CD4-positive, CD25-positive, alpha-beta regulatory T cell (primary cell): ENCODE measurements at places on chromosomes 2 and 18. TPM values are rescaled to one million over a fixed set of nuclear protein-coding genes. Genes with fewer than 3 reads are reported as not detected.

GCG gene
- not detected for total RNA-seq

SF3B1 gene
- 662 TPM for total RNA-seq

ATF2 gene
- total RNA-seq = 62.6 TPM

DNA sequence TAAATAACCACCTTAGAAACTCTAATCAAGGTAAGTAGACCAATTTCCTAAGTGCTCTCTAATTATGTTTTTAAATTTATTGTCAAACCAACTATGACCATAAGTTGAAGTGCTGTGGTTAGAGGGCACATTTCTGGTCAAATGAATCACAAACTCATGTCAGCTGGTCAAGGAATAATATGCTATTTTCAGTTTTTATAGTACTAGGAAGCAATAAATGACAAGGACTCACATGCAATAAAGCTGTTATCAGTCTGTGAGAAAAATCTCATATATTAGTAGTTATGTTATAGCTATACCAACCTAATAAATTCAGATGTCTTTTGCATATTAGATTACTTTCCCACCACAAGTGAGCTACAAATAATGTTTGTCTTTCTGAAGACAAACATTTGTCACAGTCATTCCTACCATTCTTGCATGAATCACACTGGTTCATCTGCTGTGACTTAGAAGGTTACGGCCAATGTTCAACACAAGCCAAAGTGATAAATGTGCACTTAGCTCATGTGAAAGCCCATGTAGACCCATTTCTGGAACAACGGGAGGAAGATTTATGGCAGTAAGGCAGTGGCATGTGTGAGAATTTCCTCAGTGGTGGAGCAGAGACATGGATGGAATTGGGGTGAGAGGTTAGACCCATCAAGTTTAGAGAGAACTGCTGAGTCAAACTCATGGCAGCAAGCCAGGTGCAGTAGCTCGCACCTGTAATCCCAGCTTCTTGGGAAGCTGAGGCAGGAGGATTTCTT lies 27.4 kb upstream of the CCNYL1 start:
- DNase-seq = no peak

- no peak for DNase-seq
Measured at GRCh38 chr2:2868085-2868484, 509.5 kb downstream of the EIPR1 start.

DNA sequence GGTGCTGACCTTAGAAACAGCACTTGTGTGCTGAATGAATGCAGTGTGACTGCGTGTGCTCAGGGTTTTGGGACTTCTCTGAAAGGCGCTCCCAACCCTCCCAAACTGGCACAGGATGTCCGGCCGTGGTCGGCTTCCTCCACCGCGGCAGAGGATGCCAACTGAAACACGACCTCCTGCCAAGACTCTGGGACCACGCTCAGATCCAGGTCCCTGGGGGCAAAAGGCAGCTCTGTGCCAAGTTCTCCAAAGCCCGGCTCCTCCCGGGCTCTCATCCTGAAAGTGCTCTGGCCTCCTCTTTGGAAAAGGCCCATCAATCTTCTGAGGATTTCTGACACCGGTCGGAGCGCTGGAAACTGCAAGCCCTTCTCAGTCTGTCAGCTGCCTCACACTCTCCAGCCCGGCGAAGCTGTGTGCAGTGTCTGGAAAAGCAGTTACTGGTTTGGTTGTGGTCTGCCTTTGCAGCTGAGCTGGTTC lies 32.3 kb upstream of the ZBTB7C start:
- DNase-seq = no peak
